ENCODE measurements at places on chromosomes 7 and 10.

- DNase-seq = no peak
These were observed 680.2 kb upstream of the GHITM start for GRCh38 chr10:83459124-83459523.

GRCh38 chr7:132381742-132382472 is 194.4 kb downstream of the PLXNA4 start:
- DNase-seq = no peak

DNA sequence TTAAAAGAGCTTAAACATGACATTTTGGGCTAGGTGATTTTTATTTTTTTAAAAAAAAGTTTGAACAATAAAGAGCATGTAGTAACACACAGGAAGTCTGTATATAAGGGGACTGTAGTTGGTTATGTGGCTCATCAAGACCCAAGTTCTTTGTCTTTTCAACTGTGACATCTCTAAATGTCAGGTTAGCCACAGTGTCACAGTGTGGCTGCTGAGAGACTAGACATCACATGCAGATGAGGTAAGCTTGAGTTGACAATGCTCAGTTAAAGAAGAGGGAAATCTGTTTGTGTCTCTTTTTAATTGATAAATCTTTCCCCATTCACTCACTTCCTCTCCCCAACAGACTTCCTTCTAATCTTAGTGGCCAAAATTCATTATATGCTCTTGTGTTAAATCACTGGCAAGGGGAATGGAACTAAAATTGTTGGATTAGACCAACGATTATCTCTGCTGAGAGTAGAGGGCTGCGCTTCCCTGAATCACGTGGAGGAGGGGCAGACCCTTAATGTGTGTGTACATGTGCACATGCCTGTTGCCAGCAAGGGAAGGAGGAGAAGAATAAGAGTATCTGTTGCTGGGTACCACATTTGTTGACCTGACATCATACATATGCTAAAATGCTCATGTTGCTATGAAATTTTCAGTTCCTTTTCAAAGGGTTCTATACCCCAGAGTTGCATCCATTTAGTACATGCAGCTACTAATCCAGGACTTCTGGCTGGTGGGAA is 78.3 kb downstream of the MMRN2 start:
- no peak for DNase-seq

DNA sequence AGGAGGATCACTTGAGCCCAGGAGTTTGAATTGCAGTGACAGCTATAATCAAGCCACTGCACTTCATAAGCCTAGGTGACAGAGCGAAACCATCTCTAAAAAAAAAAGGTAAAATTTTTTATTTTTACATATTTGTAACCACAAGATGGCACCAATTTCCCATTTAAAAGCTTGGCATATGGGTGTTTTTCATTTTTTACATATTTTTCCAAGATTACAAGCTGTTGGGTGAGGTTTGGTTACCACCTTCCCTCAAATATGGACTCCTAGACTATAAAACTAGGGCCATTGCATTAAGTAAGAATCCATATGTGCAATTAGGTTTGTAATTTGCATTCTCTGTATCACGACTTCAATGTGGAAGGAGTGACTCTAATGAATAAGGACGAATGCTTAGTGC is 129.3 kb upstream of the ACBD5 start:
- DNase-seq = no peak

DNA sequence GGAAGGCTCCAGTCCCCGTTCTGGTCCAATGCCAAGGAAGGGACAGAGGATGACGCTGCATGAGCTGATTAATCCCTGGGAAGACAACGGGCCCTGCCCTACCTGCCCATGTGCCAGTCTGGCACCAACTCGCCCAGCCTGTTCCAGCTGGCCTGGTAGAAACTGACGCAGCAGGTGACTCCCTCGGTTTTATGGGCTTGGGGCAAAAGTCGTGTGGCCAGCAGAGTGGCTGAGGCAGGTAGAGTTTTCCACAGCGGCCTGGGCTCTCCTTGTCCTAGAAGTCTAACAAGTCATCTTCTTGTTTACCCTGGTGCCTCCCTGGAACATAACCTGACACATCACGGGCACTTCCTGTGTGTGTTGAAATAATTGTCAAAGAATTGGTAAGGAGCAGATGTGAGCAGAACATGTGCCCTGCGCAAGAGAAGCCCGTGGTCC is 20.4 kb upstream of the LMTK2 start:
- no peak for DNase-seq

GRCh38 chr10:36640626-36641025 is 484.8 kb upstream of the ANKRD30A start:
- DNase-seq = no peak

- DNase-seq = no peak
These were observed 169.2 kb downstream of the HGF start for GRCh38 chr7:81600608-81601007.

Measured in CD8-positive, alpha-beta T cell (primary cell).